ENCODE measurements at places on chromosomes 4 and X.

DNA sequence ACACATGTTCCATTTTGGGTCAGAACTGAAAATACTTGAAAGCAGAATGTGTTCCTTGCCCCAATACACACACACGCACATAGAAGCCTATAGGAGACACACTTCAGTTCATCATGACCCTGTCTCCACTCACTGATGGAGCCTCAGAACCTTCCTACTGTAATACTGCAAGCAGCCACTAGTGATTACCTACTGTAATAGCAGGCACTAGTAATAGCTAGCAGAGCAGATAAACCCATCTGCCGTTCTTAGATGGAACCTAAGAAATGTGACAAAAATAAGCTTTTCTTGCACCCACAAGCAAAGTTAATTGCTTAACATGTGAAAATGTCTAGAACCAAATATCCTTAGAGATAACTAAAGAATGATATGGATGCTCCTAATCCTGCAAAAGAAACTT lies 13.6 kb downstream of the AMTN start:
- DNase-seq, result no peak

GRCh38 chr4:188975271-188975670 lies 836.0 kb downstream of the TRIML1 start:
- DNase-seq, result no peak

DNA sequence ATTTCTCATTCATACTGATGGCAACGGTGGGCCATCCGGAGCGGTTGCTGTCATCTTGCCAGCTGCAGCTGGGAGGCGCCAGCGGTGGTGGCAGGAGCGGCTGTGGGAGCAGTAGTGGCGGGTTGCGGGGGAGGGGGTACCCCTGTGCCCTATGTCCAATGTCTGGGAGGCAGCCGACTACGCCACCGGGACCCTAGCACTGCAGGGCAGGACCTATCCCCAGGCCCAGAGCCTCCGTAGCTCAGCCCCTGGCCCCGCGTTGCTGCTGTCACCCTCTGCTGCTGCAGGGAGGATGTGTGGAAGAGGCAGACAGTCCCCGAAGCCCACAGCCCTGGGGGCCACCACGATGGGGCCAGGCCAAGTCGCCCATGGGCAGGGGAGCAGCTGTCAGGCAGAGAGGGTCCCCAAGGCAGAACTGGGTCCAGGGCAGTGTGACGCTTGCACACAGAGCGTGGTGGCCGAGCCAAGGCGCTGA lies 10.0 kb upstream of the SPP1 start:
- no peak for DNase-seq

GRCh38 chr4:1862055-1862911 lies 6.3 kb upstream of the LETM1 start:
- DNase-seq, result no peak

- DNase-seq, result no peak
These were observed 59.8 kb downstream of the ANOS1 start for GRCh38 chrX:8672176-8672575.

GRCh38 chr4:4216648-4217047 lies 10.1 kb downstream of the OTOP1 start:
- peak; percentile 63 for DNase-seq

GRCh38 chr4:55907469-55907868 lies 41.3 kb upstream of the CEP135 start:
- no peak for DNase-seq

Data from EH (cell line).